Tibial nerve (tissue), 4 donors: ENCODE measurements at places on chromosomes 16 and 17.

- H3K27me3 ChIP-seq, result no peaks in the 10 kb centered on the region
- H3K27ac ChIP-seq, result no peak overlapping the region
- no peak for DNase-seq
- H3K4me3 ChIP-seq, result no peak overlapping the region
- H3K4me1 ChIP-seq, result no peaks in the 10 kb centered on the region
- peaks cover under 1% of the 10 kb centered on the region for H3K36me3 ChIP-seq
These were observed 8.0 kb upstream of the LGALS9 start for GRCh38 chr17:27622986-27623385.

- H3K27me3 ChIP-seq, result no peaks in the 10 kb centered on the region
- H3K4me1 ChIP-seq, result peaks cover 40% of the 10 kb centered on the region
- no peaks in the 10 kb centered on the region for H3K36me3 ChIP-seq
- DNase-seq, result no peak
- H3K4me3 ChIP-seq, result no peak overlapping the region
These were observed 77.9 kb upstream of the LGALS9 start for GRCh38 chr17:27553019-27553511.

- H3K36me3 ChIP-seq, result no peaks in the 10 kb centered on the region
- no peak for DNase-seq
- H3K4me1 ChIP-seq, result peaks cover 24% of the 10 kb centered on the region
- no peak overlapping the region for H3K27ac ChIP-seq
- no peak overlapping the region for H3K4me3 ChIP-seq
- no peaks in the 10 kb centered on the region for H3K27me3 ChIP-seq
These were observed 106.4 kb downstream of the PARN start for GRCh38 chr16:14523632-14524031.

- H3K27ac ChIP-seq, result no peak overlapping the region
- no peaks in the 10 kb centered on the region for H3K4me1 ChIP-seq
These were observed 841.2 kb downstream of the CDH8 start for GRCh38 chr16:61195006-61195405.
